Activated naive CD8-positive, alpha-beta T cell treated with anti-CD3 and anti-CD28 coated beads, Interleukin-2, amount 10 ng/mL, durations not matched to agents 7 days and 5 days (primary cell): ENCODE measurements at places on chromosomes 12 and 14.
A peak's percentile ranks its signal among the peaks of the same experiment; 100 is the strongest.

GRCh38 chr14:93135399-93135798, 19.7 kb upstream of the ITPK1 start:
- DNase-seq, result no peak
- H3K36me3 ChIP-seq, result no peaks in the 10 kb centered on the region
- H3K27me3 ChIP-seq, result no peaks in the 10 kb centered on the region
- H3K4me3 ChIP-seq, result no peak overlapping the region

DNA sequence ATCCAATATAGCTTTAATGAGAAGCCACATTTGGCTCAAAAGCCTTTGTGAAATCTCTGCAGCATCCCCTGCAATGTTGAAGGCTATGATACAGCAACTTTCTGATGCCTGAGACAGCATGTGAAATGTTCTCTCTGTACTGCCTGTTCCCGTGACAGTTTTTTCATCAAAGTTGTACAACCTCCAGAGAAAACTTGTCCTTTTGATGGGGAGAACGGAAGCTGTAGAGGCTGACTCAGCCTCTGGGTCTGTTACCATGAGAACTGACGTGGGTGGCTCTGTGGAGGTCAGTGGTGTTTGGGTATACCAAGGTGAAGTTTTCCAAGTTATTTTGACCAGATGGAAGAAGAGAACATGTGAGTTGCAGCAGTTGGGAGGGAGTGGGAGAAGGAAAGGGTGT, 17.0 kb downstream of the SLC4A8 start:
- no peak overlapping the region for H3K4me3 ChIP-seq
- H3K27ac ChIP-seq, result no peak overlapping the region
- peaks cover 3% of the 10 kb centered on the region for H3K27me3 ChIP-seq
- H3K36me3 ChIP-seq, result peaks cover 7% of the 10 kb centered on the region

DNA sequence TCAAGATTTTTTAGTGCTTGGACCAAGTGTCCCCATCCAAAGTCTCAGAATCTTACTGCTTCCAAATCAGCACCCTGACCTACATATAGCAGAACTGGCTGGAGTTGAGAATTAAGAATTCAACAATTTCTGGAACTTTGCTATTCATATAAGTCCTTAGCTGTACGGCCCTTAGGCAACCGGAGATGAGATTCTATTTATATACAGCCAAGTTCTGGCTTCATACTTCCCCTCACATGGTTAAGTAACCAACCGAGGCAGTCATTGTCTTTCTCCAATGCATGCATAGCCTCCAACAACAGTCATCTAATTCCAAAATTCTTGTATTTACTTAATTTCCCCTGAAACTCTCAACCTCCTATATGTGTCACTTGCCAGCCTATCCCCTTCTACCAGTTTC, 76.6 kb downstream of the SINHCAF start:
- peaks cover 9% of the 10 kb centered on the region for H3K27me3 ChIP-seq
- H3K4me1 ChIP-seq, result no peaks in the 10 kb centered on the region

DNA sequence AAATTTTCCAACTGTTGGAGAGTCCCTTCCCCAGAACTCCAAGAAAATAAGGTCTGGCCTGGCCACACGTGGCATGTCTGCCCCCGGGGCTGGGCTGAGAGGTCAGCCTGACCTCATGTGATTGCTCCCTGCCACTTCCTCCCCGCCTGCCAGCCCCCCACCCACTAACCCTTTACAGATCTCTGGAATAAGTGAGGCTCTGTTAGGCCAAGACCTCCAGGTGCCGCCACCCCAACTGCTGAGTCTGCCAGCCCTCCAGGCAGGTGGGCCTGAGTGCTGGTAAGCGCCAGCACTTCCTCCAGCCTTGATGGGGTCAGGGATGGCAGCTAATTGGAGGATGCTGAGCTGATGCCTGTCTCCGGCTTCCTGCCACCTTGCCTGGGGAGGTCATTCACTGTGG, 658.4 kb downstream of the MED13L start:
- no peak overlapping the region for H3K27ac ChIP-seq
- H3K36me3 ChIP-seq, result no peaks in the 10 kb centered on the region
- H3K27me3 ChIP-seq, result no peaks in the 10 kb centered on the region

DNA sequence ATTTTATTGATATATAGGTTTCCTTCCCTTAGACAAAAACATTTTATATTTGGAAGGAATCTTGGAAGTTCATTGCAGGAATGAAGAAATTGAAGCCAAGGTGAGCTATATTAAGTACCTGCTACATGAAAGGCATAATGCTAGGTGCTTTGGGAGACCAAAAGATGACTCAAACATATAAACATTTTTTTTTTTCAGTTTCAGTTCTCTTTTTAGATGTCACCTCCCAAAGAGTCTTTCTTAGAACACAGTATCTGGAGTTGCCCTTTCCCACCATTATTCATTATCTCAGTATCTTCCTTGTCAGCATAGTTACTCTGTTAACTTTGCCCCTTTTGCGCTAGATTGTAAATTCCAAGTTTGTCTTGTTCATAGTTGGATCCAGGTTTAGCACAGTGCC, 1.1 kb downstream of the LIN52 start:
- no peak for DNase-seq
- peak overlapping the region; percentile 93 for H3K27ac ChIP-seq
- H3K36me3 ChIP-seq, result peaks cover 14% of the 10 kb centered on the region
- peaks cover 23% of the 10 kb centered on the region for H3K4me1 ChIP-seq
- H3K4me3 ChIP-seq, result peak overlapping the region; percentile 94

DNA sequence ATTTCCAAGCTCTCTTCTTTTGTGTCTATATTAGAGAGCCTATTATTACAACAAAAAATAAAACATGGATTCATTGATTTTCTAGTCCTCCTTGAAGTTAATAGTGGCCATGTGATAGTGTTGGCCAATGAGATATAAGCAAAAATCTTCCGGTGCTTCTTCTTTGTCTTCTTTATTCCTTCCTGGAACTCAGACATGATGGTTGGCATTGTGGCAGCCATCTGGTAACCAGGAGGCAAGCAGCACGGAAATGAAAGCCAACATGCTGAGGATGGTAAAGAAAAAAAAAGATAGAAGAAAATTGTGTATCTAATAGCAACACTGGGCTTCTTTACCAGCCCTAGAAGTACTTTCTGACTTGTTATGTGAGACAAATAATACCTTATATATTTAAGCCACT, 50.8 kb upstream of the SEL1L start:
- no peak for DNase-seq
- no peak overlapping the region for H3K4me3 ChIP-seq
- no peaks in the 10 kb centered on the region for H3K27me3 ChIP-seq
- H3K27ac ChIP-seq, result no peak overlapping the region
- no peaks in the 10 kb centered on the region for H3K4me1 ChIP-seq

GRCh38 chr14:54475911-54476310, 12.9 kb downstream of the GMFB start:
- H3K27ac ChIP-seq, result no peak overlapping the region
- H3K4me1 ChIP-seq, result no peaks in the 10 kb centered on the region
- H3K27me3 ChIP-seq, result no peaks in the 10 kb centered on the region
- no peak for DNase-seq
- H3K36me3 ChIP-seq, result peaks cover 26% of the 10 kb centered on the region
- H3K4me3 ChIP-seq, result no peak overlapping the region

DNA sequence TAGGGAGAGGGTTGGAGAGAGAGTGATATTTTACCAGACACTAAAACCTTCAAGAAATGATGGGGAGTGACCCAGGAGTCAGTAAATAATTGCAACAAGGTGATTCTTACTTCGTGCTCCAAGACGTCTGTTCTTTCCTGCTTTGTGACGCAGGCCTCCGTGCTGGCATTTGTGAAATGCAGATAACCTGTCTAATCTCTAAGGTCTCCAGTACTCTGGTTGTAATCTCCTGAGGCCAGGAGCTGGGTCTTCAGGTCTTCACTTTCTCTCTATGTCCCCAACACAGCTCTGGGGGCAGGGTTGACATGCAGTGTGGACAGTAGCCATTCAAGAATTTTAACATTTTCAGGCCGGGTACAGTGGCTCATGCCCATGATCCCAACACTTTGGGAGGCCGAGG, 53.1 kb downstream of the CD9 start:
- H3K4me1 ChIP-seq, result no peaks in the 10 kb centered on the region
- H3K36me3 ChIP-seq, result no peaks in the 10 kb centered on the region

DNA sequence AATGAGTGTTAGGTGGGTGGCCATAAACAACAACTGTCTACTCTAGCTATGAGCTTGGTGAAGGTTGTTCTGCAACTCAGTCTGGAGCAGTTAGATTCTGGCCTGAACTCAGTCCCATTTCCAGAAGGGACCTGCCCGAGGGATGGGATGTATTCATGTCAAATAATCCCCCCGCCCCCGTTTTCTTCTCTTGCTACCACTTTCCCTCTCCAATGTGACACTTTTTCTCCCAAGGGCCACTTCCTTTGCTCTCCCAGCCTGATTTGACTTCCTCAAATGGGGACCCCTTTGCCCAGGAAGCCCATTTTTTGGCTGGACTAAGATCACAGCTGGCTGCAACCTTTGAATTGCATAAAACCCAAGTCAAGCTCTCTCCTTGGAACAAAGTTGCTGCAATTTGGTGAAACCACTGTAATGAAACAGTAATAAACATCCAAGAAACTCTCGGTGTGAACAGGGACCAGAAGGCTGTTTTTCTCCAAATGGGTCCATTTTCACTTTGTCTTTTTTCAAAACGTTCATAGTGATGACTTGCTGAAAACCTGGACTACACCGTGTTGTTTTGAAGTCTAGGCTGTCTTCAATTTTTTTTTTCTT, 137.2 kb upstream of the GSC start:
- H3K4me3 ChIP-seq, result no peak overlapping the region
- H3K4me1 ChIP-seq, result no peaks in the 10 kb centered on the region
- H3K36me3 ChIP-seq, result no peaks in the 10 kb centered on the region
- DNase-seq, result no peak
- no peak overlapping the region for H3K27ac ChIP-seq

GRCh38 chr12:39294715-39295114, 148.2 kb downstream of the KIF21A start:
- peaks cover 2% of the 10 kb centered on the region for H3K27me3 ChIP-seq
- no peak overlapping the region for H3K4me3 ChIP-seq
- no peak for DNase-seq
- peaks cover 1% of the 10 kb centered on the region for H3K4me1 ChIP-seq
- peaks cover 15% of the 10 kb centered on the region for H3K36me3 ChIP-seq

GRCh38 chr12:83826112-83826511, 1086.5 kb downstream of the SLC6A15 start:
- no peak overlapping the region for H3K27ac ChIP-seq
- H3K4me1 ChIP-seq, result no peaks in the 10 kb centered on the region
- H3K27me3 ChIP-seq, result no peaks in the 10 kb centered on the region
- DNase-seq, result no peak

DNA sequence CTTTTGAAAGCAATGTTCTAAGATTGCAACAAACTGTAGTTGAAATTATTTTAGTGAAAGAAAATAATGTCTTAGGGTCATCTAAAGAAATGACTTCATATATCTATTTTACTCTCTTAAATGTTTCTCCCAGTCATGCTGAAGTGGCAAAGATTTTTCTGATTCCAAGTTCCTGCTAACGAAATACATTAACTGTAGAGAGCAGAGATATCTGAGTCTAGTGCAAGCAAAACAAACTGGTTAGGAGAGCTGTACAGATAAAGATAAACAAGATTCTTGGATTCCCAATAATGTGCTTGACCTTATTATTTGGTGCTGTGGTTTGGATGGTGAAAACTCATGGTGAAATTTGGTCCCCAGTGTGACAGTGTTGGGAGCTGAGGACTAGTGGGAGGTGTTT, 199.9 kb upstream of the PWP1 start:
- peaks cover 24% of the 10 kb centered on the region for H3K4me1 ChIP-seq
- H3K4me3 ChIP-seq, result no peak overlapping the region
- no peak overlapping the region for H3K27ac ChIP-seq
- no peak for DNase-seq

DNA sequence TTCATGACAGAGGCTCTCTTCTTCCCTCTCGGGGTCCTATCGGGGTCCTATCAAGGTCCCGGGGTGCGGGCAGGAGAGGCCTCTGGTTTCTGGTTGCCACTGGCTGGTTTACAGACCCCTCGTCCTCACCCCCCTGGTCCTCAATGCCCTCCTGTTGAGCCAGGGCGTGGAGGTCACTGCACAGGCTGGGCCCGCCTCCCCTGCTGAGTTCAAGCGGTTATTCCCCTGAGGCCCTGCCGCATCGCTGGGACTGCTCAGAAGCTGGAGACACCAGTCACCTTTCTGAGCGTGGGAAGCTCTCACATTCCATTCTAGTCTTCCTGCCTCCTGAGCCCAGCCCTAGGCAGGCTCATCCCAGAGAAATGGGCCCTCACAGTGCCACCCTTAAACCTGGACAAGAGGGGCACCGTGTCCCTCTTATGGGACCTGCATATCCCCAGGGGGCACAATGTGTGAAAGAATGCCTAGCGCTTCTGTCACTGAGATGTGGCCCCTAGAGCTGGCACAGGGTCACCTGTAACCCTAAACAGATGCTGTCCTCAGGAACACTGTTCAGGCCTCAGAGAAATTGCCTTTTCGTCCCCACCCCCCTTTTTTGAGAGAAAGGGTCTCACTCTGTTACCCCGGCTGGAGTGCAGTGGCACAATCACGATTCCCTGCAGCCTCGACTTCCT, 177.7 kb upstream of the RGS6 start:
- H3K4me3 ChIP-seq, result no peak overlapping the region
- peaks cover 6% of the 10 kb centered on the region for H3K27me3 ChIP-seq
- no peak overlapping the region for H3K27ac ChIP-seq
- no peak for DNase-seq

DNA sequence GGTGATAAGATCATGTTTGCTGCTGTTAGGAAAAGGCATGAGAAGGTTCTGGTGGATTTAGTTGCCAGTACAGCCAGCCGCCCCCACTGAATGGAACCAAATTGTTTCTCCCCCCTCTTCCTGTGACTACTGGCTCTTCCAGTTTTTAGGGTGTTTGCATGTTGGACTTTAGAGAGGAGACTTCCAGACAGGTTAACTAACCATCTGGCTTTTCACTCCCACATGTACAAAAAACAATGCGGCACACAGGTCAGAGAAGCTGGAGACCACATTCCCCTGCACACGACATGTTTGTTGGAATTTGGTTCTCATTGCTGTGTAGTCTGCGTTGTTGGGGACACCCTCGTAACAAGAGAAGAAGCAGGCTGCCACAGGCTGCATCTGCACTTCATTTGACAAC, 103.9 kb upstream of the TMEM132C start:
- H3K27ac ChIP-seq, result no peak overlapping the region
- no peaks in the 10 kb centered on the region for H3K27me3 ChIP-seq
- H3K36me3 ChIP-seq, result no peaks in the 10 kb centered on the region
- H3K4me1 ChIP-seq, result no peaks in the 10 kb centered on the region
- no peak overlapping the region for H3K4me3 ChIP-seq

- H3K4me3 ChIP-seq, result no peak overlapping the region
- no peak for DNase-seq
- H3K36me3 ChIP-seq, result no peaks in the 10 kb centered on the region
- no peaks in the 10 kb centered on the region for H3K27me3 ChIP-seq
- H3K27ac ChIP-seq, result no peak overlapping the region
Measured at GRCh38 chr12:91177381-91177780, 5.2 kb downstream of the DCN start.

DNA sequence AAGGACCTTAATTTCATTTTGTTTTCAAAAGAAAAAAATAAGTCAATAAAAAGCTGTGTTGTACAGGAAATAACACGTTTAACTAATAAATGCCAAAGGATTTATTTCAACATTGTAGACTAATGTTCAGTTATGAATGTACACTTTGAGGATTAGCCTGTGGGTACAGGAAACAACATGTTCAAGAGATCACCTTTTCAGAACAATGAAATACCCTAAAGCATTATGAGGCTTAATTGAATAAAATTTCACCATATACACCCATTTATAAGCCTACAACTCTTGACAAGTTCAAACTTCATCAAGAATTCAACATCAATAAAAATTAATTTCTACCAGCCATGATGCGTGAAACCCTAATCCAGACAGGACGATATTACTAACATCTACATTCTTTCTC, 56.6 kb upstream of the SLC6A15 start:
- H3K27me3 ChIP-seq, result no peaks in the 10 kb centered on the region
- no peak for DNase-seq
- H3K4me1 ChIP-seq, result no peaks in the 10 kb centered on the region
- no peaks in the 10 kb centered on the region for H3K36me3 ChIP-seq
- no peak overlapping the region for H3K27ac ChIP-seq
